ENCODE measurements at places on chromosomes 11 and 22.

DNA sequence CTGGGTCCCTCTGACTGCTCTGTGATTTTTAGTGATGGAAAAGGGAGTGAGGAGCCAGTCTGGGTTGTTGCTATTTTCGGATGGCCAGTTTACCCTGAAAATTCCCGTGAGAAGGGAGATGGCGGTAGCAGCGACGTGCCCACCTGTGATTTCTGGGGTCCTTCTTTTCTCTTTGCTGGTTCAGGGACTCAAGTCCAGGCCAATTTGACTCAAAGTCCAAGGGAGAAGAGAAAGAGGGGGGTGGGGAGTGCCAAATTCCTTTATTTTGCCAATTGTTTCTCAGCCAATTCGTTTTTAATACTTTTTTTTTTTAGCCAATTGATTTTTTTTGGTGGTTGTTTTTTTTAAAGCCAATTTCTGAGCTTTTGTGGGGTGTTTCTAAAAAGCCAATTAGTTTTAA, 6.9 kb downstream of the IGF2 start:
- no peak for DNase-seq

- no peak for DNase-seq
Observed at GRCh38 chr11:41058138-41058537, 401.3 kb downstream of the LRRC4C start.

DNA sequence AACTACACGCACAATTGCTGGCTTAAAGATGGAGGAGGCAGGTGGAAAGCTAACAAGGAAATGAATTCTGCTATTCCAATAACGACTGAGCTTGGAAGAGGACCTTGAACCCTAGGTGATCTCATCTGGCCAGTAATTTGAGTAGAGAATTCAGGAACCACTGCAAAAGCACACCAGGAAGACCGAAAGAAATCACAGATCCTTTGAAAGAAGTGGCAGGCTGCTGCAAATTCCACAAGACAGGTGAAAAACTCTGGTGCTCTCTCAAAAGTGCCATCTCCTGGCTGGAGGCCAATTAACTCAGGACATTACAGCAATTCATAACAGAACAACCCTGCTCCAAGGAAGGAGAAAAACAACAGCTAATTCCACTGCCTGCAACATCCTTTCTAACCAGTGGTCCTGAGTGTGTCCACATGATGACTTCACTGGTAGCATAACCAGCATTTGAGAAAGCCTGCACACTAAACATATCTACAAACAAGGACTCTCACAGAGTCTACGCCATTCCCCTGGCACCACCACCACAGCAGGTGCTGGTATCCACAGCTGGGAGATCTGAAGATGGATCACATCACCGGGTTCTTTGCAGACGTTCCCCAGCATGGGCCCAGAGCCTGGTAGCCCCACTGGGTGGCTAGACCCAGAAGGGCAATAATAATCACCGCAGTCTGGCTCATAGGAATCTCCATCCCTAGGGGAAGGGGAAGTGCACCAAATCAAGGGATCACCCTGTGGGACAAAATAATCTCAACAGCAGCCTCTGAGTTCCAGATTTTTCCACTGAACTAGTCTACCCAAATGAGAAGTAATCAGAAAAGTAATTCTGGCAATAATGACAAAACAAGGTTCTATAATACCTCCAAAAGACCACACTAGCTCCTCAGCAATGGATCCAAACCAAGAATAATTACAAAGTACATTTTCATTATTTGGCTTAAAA, 44.9 kb upstream of the CLTCL1 start:
- DNase-seq: no peak

DNA sequence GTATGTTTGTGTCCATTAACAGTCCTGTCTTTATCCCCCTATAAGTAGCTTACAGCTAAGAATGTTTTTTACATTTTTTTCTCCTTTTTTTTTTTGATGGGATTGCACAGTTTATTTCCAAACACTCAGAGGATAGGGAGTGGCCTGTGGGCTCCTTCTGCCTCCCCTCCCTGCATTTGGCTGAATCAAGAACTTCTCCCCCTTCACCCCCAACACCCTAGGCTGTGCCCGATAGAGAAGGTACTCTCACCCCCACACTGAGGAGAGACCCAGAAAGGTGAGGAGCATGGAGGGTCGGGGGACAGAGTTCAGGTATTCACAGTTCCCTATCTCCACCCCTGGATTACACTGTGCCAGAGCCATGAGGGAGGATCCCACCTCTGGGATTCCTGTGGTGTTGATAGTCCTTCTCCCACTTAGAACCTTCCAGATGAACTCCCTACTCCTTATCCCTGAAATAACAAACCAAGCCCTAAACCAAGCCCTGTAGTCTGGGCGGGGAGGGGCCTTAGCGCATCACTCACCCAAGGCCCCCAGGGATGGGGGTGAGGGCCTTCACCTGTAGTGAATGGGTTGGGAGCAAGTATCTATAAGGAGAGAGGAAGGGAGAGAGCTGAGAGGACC, 97.1 kb downstream of the ADAMTS15 start:
- no peak for DNase-seq

GRCh38 chr11:78213526-78214330, 25.0 kb downstream of the USP35 start:
- DNase-seq: no peak

- DNase-seq: no peak
Observed at GRCh38 chr11:87187930-87188329, 150.2 kb downstream of the TMEM135 start.

GRCh38 chr11:86938900-86939880, 16.0 kb downstream of the FZD4 start:
- peak; percentile 47 for DNase-seq

- no peak for DNase-seq
Observed at GRCh38 chr22:42865536-42865935, 8.5 kb upstream of the ARFGAP3 start.

DNA sequence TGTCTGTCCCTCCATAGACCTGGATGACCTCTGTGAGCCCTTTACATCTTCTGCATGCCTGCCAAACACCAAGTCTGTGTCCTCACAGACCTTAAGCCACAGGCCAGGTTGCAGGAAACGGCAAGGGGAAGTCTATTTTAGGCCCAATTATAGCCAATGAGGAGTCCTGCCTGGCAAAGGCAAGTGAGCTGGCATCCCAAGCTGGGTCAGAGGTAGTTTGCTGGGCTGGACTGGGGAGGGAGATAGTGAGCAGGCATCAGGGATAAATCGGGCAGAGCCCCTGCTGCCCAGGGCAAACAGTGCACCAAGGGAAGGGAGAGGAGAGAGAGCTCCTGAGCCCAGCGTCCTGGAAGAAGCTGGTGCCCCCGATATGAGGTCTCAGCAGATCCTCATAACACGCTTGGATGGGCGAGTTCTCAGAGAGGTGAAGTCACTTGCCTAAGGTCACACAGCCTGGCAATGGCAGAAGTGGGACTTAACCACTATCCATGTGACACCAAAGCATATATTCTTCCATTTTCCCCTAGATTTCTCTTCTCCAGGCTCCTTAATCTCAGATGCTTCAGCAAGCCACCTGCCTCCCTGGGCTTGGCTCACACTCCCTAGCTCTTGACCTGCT, 3.7 kb upstream of the RELT start:
- DNase-seq: no peak

- no peak for DNase-seq
Observed at GRCh38 chr11:57791321-57792059, 29.9 kb downstream of the CTNND1 start.

DNA sequence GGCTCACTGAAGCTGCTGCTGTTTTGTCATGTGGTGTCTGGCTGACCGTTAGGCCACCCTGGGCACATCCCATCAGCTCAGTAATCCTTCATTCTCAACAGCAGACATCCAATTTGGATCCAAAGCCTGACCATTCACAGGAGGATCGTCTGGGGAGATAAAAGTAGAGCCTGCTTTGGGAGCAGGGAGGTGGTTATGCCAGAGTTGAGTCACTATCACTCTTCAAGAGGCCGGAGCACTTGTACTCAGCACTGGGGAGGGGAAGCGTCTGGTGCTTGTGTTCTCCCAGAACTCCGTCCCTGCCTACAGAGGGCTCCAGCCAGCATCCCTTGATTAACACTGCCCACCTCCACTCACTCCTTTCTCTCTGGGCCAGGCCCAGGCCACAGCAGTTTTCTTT, 382.6 kb downstream of the OPCML start:
- no peak for DNase-seq

DNA sequence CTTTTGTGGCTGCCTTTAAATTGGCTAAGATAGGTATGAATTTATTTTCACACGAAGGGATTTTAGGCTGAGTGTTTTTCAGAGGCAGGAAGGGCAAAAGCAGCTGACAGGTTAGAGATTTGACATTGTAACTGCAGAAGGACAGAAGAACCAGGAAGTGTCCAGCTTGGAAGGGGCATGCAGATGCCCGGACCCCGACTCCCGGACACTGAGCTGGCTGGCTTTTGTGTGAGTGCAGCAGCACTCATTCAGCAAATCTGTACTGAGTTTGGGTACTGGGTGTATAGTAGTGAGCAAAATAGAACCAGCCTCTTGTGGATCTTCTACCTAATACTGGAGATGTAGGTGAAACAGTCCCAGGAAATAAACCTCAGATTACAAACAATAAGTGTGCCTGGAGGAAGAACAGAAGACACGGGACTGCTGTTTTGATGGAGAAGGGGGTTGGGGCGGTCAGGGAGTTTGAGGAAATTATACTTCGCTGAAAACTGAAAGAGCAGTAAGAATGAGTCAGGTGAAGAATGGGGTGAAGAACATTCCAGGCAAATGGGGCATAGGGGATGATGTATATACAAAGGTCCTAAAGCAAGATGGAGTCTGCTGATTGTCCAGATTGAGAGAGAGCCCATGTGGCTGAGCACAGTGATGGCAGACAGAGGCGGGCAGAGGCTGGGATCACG, 64.6 kb downstream of the PPFIBP2 start:
- no peak for DNase-seq

GRCh38 chr11:131656179-131656838, 285.9 kb downstream of the NTM start:
- no peak for DNase-seq

GRCh38 chr22:26416670-26417276, 12.3 kb upstream of the ASPHD2 start:
- DNase-seq: no peak

- DNase-seq: peak; percentile 1
Observed at GRCh38 chr11:15901054-15901453, 455.3 kb downstream of the SOX6 start.

GRCh38 chr22:37278261-37278660, 4.0 kb upstream of the CYTH4 start:
- no peak for DNase-seq

- DNase-seq: peak; percentile 7
Observed at GRCh38 chr11:77967121-77967520, 27.3 kb downstream of the INTS4 start.

- DNase-seq: no peak
Observed at GRCh38 chr11:66226101-66226500, 42.3 kb upstream of the RAB1B start.

DNA sequence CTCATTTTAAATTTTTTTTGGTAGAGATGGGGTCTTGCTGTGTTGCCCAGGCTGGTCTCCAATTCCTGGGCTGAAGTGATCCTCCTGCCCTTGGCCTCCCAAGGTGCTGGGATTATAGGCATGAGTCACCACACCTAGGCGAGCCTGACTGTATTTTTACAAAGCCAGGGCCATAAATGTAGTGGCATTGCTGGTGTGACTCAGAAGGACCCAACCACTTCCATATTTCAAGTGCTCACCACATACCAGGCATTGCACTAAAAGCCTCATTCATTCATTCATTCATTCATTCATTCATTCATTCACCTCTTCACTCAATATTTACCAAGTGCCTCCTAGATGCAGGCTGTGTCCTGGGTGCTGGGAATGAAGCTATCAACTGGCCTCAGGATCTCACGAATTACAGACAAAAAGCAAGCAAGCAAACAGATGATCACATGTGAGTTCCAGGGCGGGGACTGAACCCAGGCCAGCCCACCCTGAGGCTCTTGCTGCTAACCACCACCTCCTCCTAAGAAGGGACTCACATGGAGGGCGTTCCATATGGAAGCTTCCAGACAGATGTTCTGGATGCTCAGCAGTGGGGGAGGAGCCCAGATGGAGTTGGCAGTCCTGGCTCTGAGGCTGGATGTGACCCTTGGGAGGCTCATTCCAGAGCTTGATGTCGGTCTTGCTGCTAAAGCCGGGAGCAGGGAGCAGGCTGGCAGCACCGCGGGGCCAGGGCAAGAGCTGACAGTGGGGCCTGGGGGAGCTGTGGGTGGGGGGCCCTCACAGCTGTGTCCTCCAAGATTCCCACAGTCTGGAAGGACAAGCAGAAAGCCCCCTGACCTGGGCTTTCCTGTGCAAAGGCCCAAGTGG, 158.8 kb downstream of the CTTN start:
- DNase-seq: peak; percentile 13

DNA sequence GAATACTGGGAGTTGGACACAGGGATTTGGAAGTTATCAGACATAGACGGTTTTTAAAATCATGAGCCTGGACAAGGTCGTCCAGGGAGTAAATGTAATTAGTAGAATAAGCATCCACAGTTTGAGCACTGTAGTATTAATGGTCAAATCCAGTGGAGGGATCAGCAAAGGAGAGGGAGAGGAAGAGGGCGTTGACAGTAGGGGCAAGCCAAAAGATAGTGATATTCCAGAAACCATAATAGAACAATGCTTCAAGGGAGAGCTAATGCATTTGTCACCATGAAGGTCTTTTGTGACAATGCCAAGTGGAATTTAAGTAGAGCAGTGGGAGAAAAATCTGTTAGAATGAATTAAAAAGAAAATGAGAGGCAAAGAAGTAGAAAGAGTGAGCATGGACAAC, 68.9 kb upstream of the SLC5A12 start:
- DNase-seq: no peak

DNA sequence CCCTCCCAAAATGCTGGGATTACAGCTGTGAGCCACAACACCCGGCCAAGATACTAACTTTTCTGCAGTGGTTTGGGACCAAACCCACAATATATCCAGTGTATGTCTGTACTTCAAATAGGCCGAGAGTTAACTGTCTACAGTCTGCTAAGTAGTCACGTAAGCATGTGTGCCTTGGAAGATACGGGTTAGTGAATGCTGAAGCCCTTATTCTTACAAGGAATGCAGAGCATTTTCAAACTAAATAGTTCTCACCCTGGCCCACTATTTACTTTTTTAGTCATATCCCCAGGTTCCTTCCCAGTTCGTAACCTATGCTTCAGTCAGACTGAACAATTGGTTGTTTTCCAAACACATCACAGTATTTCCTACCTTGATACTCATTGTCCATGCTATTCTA, 176.0 kb downstream of the WNT11 start:
- no peak for DNase-seq

DNA sequence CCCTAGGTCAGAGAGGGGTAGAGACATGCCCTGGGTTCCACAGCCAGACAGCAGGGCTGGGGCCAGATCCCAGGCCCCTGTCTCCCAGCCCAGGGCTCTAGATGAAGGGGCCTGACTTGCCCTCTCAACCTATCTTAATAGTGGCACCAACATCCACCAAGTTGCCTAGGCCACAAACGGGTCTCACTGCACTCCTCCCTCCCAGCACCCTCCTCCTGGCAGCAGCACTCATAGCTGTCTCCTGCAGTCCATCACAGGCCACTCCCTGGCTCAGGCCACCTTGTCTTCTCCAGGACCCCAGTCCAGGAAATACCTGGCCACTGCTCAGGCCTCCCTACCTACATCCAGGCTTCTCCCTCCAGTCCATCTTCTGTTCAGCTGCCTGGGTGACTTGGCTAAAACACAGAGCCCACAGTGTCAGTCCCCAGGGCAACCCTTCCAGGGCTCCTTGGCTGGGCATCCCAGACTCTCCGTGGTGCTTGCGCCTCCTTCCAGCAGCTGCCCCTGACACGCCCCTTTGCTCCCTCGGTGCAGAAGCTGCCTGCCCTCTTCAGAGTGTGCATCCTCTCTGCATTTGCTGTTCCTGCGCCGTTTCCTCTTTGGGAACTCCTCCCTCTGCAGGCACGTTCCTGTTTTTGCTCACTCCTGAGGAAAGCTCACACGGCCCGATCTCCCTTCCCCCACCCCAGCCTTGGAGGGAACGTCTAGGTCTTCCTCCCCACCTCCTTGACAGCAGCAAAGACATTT, 40.5 kb downstream of the LRRC32 start:
- no peak for DNase-seq
